ENCODE measurements at places on chromosomes 2 and 18. TPM values are rescaled to one million over a fixed set of nuclear protein-coding genes. Genes with fewer than 3 reads are reported as not detected.

Gene DSG4
- not detected for total RNA-seq

DNA sequence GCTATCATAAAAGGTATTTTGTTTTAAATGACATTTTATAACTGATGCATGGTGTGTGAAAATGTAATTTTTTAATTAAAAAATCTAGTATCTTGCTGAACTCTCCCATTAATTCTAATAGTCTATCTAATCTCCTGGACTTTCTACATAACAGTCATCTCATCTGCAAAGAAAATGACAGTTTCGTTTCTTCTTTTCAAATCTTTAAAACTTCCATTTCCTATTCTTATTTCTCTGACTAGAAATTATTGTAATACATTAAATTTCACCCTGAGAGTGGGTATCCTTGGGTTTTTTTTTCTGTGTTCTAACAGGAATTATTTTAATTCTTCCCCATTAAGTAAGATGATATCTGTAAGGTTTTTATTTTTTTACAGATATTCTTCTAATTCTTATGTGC, 120.1 kb downstream of the KCNF1 start:
- no peak for DNase-seq

GRCh38 chr2:141927536-141927935, 203.3 kb downstream of the LRP1B start:
- no peak for DNase-seq

Gene RESP18
- total RNA-seq, result not detected

DNA sequence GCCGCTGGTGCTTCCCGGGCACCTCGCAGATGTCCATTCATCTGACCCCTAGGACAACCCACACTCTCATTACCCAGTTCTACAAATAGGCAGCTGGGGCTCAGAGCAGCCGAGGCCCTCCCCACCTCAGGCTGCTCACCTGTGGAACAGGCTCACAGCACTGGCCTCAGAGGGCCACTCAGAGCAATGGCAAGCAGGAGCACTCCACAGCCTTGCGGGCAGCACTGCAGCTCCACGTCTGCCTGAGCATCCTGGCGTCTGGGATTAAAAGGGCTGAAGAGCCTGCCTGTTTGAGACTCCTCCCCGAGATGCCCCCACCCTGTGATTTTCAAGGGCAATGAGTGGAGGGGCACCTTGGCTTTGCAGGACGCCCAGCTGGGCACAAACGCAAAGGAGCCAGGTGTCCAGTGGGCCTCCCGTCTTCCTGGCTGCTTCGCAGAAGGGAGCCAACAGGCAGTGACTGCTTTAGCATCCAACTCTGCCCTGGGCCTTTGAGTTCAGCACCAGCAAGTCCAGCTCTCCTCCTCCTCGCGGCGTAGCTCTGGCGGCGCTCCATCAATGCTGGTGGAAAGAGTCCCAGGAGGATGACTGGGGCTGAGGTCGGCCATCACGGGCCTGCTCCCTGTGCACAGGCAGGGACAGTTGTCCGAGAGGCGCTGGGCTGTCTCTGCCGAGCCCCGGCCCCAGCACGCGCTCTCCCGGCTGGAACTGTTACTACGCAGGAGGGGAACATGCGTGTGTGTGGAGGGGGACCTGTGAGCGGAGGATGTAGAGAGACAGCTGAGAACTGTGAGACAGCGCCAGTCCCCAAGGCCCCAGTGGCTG, 297.2 kb downstream of the NDUFA10 start:
- DNase-seq, result peak; percentile 44

DNA sequence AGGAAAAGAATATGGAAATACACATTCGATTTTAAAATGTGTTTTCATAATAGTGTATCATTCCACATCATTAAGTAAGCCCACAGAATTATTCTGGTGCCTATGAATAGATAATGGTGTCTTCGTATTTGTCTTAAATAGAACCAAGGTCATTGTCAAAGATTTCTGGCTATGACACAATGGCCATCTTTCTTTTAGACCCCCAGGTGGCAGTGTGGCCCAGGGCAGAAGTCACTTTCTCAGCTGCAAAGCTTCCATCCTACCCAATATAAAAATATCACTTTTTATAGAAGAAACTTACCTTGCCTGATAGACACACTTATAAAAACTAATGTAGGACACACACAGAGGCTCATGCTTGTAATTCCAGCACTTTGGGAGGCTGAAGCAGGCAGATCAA, 57.5 kb downstream of the ZRANB3 start:
- no peak for DNase-seq

DNA sequence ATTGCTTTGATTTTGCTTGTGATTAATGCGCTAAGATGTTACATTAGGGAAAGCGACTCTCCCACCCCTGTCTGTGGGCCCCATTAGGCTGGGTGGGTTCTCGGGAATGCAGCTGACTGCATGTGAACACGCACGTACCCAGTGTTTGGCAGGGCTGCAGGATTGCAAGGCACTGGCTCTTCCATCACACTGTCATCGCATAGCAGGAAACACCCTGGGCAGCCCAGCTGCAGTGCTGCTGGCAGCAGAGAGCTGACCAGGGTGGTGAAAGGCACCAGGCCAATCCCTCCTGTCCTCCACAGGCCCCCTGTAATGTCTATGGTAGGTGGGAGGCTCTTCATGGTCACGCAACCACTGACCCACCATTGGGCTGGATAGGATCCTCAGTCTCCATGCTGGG, 34.4 kb upstream of the FZD7 start:
- no peak for DNase-seq

Gene TMEM17
- 2.2 TPM for total RNA-seq

GRCh38 chr18:11066038-11066437, 83.3 kb downstream of the PIEZO2 start:
- DNase-seq, result no peak

Gene CREG2
- total RNA-seq, result not detected

Gene DNAJC5G
- not detected for total RNA-seq

DNA sequence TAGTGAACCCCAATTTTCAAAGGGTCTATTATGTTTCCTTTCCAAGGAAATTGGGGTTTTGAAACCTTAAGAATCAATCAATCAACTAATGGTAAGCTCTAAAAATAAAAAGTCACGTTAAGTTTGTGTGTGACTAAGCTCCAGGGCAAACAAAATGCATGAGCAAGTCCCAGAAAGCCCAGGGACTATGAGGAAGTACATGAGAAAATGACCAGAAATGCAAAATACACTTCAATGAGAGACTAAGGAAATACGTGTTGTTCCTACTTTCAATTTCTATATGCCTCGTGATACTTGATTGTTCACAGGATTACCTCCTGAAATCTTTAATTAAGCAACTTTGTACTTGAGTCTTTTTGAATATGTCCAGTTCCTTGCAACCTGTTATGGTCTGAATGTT, 684.4 kb upstream of the SYT4 start:
- peak; percentile 62 for DNase-seq

DNA sequence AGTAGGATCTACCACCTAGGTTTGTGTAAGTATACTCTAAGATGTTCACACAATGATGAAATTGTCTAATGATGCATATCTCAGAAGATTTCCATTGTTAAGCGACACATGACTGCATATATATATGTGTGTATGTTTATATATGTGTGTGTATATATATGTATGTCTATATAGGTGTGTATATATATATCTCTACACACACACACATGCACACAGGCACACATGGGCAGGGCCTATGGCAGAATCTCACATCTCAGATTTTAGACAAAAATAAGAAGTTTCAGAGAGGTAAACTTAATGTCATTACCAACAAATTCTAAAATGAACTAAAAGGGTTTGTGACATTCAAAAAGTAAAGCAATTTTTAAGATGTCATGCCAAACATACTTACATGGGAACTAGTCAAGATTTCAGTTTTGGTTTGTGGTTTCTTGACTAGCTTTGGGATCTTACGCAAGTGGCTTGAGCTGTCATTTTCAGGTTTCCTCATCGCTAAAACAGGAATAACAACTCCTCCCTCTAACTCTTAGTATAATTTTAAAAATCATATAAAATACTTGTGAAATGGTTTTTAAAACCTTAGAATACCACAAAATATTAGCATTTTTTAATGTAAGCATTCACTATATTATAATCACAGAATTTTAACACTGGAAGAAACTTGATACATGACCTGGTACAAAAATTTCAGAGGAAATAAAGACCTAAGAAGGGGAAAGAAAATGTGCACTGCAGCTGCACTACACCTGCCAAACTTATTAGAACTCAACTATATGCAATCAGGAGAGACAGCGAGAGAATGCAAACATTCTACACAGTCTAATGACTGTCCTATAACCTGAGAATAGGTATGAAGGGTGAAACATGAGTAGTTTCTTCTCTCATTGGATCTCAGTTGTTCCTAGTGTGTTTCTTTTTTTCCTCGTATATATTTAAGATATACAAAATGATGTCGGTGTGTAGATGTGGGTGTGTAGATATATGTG, 75.7 kb downstream of the TTC21B start:
- DNase-seq, result no peak

DNA sequence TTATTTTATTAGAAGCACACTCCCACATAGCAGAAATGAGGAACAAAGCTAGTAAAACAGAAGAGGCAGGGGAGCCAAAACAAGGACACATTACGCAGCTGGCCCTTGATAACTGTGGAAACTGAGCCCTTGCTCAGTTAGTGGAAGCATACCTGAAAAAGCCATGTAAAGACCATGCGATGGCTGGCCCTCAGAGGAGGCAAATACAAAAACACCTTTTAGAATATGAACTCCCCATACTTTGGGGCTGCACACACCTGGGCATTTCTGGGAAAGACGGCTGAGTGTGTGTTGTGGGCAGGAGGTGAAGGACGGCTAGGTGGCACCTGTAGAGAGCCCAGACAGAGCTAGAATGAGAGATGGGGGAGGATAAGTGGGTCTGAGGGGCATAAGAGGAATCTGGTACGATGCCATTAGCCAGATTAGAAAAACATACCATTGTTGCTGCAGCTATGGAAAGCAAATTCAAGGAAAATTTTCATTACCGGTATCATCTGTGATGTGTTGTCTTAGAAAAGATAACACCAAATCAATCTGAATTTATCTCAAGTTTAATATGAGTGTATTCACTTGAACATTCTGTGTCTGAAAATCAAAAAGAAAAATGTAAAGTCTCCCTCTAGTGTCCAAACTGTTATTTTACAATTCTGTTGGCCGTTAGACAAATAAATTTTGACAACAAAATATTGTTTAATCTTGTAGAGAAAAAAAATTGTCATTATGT, 45.2 kb upstream of the SULT1C3 start:
- no peak for DNase-seq

GRCh38 chr18:4797002-4797685, 342.0 kb upstream of the DLGAP1 start:
- no peak for DNase-seq

DNA sequence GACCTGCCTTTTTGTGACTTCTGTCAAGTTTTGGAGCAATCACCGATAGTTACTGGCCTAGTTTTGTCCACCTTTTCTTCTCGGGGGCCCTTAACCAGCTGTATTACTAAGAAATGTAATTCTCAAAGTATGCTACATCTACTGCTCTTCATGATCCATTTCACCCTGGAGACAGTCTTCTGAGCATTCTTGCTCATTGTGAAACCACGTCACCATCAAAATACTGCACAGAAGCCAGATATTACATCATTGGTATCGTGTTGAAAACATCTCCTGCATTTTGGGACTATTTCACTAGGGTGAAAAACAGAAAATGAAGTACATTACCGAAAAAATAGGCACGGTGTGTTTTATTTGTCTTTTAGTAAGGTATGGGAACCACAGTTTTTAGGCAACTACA, 11.7 kb downstream of the LYPD6B start:
- DNase-seq, result no peak

DNA sequence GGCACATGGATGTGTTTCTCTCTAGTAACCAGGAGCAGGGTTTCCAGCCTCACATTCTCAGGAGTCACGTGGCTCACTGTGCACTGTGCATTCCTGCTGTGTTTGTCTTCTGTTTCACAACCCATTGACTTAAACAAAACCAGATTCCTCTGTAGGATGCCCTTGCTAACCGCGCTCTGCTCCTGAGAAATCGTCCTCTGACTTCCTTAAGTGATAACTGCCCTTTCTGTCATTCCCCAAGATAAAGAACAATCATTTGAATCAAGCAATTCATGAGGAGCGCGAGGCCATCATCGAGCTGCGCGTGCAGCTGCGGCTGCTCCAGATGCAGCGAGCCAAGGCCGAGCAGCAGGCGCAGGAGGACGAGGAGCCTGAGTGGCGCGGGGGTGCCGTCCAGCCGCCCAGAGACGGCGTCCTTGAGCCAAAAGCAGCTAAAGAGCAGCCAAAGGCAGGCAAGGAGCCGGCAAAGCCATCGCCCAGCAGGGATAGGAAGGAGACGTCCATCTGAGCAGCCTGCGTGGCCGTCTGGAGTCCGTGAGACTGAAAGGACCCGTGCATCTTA, 60.2 kb downstream of the RALBP1 start:
- DNase-seq, result no peak

DNA sequence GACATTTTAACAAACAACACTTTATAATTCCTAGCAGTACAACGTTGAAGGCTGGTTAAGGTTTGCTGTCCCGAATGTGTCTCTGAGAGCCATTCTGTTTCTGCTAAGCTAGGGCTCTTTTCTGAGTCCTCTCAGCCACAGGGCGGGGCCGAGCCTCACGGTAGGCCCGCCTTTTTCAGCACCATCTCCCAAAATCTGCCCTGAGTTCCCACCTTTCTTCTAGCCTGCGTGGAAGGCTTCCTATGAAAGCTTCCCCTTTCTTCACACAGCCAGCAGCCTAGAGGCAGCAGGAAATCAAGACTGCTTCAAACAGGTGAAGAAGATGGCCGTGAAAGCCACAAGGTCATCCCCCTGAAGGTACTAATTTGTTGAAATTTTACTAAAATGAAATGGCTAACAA, 255.5 kb downstream of the CDH2 start:
- no peak for DNase-seq

- no peak for DNase-seq
Observed at GRCh38 chr2:86783615-86784339, 6.9 kb downstream of the CD8A start.

DNA sequence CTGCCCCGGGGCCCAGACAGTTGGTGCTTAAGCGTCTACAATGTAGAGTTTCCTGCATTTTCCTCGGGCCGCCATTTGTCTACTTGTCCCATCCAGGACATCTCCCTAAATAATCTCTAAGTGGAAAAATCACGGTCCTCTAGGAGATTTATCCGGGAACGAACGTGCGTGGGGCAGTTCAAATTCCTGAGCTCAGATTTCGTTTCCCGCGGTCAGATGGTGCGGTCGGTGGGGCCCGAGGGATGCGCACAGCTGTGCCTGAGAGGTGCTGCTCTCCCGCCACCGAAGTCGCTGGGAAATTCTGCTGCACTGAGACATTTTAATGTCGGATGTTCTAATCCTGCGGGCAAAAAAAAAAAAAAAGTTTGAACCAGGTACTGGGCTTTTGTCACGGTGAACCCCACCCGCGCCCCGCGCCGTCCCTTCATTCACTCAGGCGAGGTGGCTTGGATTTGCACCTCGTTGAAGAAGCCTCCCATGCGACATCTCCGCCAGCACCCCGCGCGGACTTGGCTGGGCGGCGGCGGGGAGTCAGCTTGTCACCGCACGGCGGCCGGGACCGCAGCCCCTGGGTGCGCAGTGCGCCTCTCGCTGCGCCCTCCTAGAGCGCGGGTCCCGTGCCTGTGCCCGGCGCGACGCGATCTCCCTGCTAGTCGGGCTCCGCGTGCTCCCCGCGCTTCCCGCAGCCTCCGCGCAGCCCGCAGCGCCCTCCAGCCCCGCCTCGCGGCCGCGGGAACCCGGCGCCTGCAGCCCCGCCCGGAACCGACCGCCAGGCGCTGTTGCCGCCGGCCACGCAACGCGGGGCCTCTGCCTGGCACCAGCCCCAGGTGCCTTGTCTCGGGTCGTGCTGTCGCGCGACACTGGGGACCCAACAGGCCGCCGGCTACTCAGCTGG, 191.9 kb upstream of the TCF4 start:
- DNase-seq, result no peak

GRCh38 chr2:100721693-100722092, 98.2 kb upstream of the NPAS2 start:
- no peak for DNase-seq

GRCh38 chr2:136171223-136171622, 53.3 kb upstream of the CXCR4 start:
- DNase-seq, result no peak

Gene VSNL1
- not detected for total RNA-seq
